HEK293T (cell line): ENCODE measurements at places on chromosomes 2 and 18.
A peak's percentile ranks its signal among the peaks of the same experiment; 100 is the strongest.

GRCh38 chr2:103179798-103180197, 418.0 kb downstream of the TMEM182 start:
- no peak for DNase-seq

DNA sequence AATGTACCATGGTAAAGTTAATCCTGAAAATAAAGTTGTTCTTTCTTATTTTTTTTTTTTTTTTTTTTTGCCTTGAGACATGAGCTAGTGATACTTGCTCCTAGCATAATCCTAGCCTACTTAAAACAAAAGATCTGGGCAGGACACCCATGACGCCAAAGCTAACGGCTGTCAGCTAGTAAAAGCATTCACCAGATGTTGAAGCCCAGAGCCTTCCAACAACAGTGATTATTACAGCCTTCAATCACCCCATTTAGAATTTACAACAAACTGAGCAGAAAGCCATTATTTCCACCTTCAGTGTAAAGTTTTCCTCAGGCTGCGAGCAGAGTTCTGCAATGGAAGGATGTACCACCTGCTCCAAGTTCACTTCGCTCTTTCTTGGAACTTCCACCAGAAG, 259.5 kb downstream of the SP3 start:
- DNase-seq, result no peak

- DNase-seq, result peak; percentile 78
Measured at GRCh38 chr2:43169987-43170386, 56.4 kb downstream of the ZFP36L2 start.

GRCh38 chr2:155157065-155157464, 458.6 kb downstream of the KCNJ3 start:
- DNase-seq, result no peak

DNA sequence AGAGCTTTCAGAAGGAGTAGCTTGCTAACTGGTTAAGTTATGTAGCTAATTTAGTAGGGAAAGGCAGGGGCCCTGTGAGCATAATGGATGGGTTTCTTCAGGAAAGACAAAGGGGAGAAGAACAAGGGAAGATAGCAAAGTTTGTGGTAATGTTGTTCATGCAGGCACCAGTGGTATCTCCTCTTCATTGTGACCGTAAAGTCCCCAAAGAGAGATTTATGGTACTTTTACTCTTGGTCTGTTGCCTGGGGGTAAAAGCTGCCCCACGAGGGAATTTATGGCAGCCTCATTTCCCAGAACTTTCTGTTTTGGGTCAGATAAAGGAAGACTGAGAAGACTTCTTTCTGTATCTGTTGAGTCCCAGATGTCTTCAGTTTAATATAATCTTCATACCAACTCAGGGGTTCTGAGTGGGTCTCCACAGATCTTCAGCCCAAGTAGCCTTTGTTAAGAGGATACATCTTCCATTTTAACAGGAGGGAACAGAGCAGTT, 27.5 kb downstream of the MALT1 start:
- no peak for DNase-seq

DNA sequence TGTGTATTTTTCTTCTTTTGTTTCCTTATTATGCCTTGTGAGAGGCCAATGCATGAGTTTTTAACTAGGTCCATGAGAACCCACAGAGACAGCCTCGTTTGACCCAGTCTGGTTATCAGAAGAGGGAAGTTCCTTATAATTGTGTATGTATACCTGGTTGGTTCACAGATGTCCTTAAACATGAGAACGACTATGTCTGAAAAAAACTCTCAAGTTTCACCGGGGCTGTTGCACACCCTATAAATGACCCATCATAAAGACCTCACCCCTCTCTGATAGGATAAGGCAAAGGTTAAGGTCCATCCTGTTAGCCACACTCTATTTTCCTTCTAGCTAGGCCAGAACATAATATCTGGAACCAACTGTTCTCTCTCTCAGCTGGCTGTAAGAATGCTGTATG, 42.7 kb upstream of the MSH2 start:
- DNase-seq, result no peak

DNA sequence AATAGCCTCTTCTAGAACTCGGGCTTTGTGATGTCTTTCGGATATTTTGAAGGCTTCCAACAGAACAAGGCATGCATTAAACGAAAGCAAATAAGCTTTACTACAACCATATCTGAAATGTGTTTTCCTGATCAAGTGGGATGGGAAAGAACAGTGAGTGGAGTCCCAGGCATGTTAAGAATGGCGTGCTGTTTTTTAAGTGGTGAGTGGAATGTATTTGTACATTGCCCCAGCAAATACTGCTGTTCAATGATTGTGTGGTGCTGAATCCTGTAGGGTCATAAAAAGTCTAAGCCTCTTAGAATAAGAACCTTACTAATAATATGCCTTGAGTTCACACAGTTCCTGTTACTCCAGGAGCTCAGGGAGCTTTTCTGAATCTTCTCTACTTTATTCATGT, 52.5 kb downstream of the POMC start:
- no peak for DNase-seq

- DNase-seq, result no peak
Measured at GRCh38 chr2:217951091-217951490, 51.7 kb downstream of the TNS1 start.

DNA sequence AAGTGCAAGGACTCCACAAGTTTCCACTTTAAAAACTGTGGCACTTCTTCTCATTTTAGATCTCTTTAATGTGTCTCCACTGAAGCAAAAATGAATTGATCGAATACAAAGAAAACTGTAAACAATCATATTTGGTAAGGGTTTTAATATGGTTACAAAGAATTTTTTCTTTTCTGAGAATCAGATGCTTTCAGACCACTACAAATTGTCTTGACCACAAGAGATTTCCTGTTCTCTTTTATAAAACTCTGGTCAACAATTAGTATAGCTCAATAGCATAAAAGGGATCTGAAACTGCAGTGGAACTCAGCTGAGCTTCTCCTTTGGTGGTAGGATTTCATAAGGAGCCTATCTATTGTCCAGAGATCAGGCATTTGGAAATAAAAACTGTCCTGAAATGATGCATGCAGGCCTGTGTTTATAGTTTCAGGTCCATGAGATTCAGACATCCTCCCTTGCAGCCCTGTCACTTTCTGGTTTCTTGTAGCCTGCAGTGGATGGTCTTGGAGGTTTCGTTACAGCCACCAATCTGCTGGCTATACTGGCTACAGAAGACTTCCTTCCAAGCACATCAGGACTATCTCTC, 120.0 kb downstream of the DOCK10 start:
- no peak for DNase-seq

DNA sequence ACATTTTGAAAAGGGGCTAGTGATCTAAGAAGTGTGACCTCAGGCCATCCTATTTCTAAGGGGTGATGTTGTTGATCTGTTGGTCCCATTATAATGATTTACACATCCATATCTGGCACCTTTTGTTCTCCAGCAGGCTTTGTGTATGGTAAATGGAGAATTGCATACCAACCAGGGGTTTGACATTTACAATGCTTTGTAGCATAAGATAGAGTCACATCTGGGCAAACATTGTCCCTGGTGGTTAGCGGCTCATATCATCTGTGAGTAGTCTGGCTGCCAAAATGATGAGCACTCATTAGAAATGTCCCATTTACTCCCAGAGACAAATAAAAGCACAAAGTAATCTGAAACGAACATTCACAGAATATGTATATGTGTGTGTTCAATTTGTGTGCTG, 1775.5 kb upstream of the CELF4 start:
- DNase-seq, result no peak

DNA sequence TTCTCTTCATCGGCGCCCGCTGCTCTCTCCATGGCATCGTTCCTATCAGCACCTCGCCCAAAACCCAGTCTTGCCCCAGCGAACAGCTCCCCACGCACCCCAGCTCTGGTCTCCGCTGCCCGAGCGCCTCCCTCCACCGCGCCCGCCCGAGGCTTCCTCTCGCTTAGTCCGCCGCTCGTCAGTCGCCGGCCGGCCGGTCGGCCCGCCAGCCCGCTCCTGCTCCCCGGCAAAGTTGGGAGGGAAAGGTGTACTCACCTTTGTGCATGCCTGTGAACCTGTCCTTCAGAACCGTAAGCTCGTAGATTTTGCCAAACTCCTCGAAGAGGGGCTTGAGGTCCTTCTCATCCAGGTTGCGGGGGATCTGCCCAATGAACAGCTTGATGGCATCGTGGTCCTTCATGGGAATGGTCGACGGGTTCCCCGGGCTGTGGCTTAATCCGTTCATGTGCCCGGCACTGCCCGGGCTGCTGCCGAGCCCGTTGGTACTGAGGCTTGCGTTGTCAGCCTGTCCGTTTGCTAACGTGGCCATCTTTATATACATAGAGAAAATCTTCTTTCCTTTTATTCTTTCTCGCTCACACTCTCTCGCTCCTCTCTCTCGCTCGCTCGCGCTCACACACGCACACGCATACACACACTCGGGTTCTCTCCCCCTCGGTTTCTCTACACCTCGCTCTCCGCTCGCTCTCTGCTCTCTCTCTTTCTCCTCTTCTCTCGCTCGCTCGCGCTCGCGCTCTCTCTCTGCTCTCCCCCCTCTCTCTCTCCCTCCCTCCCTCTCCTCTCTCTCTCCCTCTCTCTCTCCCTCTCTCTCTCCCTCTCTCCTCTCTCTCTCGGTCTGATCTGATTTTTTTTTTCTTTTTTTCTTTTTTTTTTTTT, at the start of gene CELF4:
TSS of gene CELF4 (minus strand) at position 698 of the 876 bp plus-strand sequence.
- peak; percentile 51 for DNase-seq

GRCh38 chr2:157587576-157587975, 41.1 kb downstream of the ACVR1C start:
- no peak for DNase-seq

DNA sequence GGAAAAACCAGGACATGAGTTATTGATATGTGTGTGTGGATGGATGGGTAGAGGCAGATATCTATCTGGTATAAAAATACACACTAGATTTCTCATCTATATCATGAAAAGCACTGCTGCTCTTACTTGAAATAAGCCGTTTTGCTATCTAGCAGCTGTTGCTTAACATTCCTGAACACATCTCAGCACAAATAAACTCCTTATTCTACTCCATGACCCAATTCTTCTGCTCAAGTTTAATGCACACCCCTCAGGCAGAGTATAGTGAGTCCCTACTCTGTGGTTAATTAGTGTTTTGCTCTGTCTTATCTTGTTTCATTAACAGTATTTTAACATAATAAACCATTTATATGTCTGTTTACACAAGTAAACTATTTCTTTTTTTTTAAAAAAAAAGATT, 134.2 kb downstream of the CBLN2 start:
- DNase-seq, result no peak

DNA sequence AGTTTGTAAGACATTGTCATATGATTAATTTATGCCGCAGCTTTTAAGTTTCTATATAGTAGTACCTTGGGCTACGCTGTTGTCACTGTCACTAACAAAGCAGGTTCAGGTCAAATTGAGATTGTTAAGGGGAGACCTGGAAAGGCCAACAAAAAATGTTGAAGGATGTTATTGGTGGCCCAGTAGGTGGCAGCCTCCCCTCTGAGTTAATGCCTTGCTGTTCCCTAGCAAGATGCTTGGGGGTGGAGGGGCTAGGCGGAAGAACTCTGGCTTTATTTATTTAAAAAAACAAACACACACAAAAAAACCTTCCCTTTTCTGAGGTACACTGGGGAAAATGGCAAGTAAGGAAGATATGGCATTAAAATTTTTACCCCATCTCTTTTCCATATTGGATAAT, 128.3 kb upstream of the ATP5MC3 start:
- DNase-seq, result peak; percentile 71

GRCh38 chr2:196206804-196207203, 35.4 kb upstream of the STK17B start:
- DNase-seq, result no peak

DNA sequence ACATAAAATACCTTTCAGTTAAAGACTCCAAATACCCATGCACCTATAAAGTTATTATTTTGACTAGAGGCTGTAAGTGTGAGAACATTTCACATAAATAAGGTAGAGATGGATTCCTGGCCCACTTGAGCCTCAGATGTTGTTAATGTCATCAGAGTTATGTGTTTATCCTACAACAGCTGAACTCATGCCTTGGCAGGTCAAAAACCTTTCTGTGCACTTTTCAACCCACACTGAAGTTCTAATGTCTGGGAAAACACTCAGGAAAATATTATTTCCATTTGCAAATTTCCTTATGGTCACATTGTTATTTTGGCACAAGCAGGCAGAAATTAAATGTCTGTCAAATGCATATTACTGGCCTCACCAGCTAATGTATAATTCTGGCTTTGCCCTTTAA, 209.2 kb downstream of the LNPK start:
- no peak for DNase-seq

DNA sequence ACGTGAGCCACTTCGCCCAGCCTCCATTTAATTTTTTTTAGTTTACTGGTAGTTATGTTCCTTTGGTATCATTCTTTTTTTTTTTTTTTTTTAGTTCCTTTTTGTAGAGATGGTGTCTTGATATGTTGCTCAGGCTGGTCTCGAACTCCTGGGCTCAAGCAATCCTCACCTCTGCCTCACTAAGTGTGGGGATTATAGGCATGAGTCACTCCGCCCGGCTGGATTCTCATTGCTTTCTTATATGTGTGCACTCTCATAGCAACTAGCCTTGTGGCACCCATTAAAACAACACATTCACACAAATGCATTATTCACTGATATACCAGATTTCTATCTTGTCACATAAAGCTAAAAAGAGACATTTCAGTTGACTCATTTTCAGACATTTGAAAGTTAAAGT, 4.2 kb downstream of the TTC27 start:
- DNase-seq, result no peak

DNA sequence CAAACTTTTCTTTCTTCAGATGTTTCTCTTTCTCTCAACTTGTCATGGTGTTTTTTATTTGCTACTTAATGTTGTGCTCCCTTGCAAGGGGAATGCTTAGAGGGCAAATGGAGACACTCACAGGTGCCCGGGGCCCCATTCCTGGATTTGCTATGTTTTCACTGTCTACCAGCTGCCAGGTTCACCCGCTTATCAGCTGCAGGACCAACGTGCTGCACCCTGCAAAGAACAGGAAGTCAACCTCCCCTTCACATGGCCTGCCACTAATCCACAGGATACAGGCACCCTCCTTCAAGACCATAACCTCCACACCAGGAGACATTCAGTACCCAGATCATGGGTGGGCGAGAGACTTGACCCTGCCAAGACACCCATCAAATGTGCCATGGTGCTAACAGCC, 237.6 kb upstream of the STON1 start:
- no peak for DNase-seq

DNA sequence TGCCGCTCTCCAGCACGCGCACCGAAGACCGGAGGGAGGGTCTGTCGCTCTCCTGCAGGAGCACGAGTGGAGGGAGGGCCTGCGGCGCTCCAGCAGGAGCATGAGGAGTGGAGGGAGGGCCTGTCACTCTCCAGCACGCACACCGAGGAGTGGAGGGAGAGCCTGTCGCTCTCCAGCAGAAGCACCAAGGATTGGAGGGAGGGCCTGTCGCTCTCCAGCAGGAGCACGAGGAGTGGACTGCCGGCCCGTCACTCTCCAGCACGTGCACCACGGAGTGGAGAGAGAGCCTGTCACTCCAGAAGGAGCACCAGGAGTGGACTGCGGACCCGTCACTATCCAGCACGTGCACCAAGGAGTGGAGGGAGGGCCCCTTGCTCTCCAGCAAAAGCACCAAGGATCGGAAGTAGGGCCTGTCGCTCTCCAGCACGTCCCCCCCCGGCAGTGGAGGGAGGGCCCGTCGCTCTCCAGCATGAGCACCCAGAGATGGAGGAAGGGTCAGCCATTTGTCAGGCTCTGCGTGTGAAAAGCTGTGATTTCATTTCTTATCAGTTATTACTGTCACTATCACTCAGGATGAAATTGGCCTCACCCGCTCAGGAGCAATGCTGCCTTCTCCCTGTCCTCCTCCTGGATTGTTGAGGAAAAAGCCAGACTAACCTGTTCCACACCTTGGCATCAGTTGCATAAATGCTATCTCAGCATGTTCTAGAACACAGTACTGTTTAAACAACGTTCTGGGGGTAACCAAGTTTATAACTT, 35.9 kb downstream of the ADI1 start:
- no peak for DNase-seq
